Activated CD8-positive, alpha-beta memory T cell treated with anti-CD3 and anti-CD28 coated beads, Interleukin-2, amount 10 ng/mL, durations not matched to agents 7 days and 5 days (primary cell): ENCODE measurements at places on chromosomes 5 and 9.
A peak's percentile ranks its signal among the peaks of the same experiment; 100 is the strongest.

DNA sequence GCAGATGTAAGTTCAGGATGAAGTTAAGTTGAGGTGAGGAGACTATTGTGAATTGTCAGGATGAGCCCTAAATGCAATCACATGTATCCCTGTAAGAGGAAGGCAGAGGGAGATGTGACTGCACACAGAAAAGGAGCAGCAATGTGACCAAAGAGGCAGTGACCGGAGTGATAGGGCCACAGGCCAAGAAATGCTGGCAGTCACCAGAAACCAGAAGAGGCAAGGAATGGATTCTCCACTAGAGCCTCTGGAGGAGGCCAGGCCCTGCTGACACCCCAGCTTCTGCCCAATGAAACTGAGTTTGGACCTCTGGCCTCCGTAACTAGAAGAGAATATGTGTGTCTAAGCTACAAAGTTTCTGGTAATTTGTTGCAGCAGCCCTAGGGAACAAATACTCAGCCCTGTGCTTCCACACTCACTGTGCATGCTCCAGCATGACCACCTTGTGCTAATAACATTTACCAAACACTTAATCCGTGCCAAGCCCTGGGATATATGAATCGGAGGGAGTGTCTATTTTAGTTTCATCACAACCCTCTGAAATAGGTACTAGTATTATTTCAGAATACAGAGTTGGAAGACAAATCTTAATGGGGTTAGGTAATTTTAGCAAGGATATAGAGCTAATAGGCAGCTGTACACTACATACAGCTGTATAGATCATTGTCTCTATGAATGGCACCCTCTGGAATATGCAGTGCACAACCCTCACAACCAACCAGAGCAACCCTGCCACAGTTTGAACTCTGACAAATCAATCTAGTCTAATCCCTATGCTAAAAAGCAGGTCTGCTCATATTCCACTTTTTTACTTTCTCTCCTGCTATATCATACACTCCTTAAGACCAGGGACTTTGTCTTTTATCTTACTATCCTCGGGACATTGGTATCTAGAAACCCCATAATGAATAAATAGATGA, 7.8 kb upstream of the GPX8 start:
- no peak for DNase-seq

DNA sequence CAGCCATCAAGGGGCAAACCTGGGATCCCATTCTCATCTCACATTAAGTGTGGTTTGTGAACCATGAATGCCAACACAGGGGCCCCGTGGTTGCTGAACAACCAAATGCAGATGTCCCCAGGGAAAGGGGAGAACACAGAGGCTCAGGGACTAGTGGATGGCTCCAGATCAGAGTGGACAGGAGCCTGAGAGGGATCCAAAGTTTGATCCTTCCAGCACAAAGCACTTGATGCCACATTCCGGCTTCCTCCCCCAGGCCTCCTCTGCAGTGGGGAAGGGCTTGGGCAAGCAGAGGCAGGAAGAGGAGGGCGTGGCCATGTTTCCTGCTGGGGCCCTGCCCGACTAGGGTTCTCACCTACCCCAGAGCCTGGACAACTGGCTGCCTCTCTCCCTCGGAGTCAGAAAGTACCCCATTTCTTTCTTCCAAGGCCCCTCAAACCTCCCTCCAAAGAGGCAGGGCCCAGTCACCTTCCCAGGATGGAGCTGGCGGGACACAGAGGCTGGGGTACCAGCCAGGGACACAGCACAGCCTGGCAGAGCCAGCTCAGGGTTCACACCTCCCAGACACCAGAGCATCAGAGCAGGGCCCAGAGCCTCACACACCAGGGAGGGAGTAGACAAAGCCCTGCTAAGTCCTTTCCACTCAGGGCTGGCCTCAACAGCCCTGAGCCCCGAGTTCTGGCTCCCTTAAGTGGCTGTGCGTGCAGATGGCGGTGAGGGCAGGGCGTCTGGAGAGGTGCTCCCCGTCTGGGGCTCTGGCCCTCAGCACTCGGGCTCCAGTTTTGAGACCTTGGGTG, 4.3 kb upstream of the RNF44 start:
- DNase-seq, result peak; percentile 90

GRCh38 chr5:137142346-137142745, 356.8 kb downstream of the SPOCK1 start:
- no peak for DNase-seq

- no peak for DNase-seq
These were observed 129.1 kb upstream of the MEF2C start for GRCh38 chr5:89011778-89012711.

GRCh38 chr9:114302727-114303126, 20.2 kb upstream of the ORM1 start:
- peak; percentile 18 for DNase-seq

DNA sequence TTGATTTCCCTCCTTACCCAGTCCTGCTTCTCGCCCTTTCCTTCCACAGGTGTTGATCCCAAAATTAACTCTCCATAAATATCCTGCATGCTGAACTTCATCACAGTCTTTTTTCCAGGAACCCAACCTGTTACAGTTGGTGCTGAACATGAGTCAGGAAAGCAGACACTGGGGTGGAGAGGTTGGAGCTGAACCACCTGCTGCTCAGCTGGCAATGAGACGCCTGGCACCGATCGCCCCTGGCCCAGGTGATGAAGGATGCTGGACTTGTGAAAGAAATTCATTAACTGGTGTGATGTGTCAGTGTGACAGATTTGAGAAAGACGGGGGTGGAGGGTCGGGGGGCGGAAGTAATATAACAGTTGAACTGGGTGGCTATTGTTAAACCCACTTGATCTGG, 30.6 kb downstream of the CPLX2 start:
- no peak for DNase-seq

GRCh38 chr5:123119334-123119986, 30.4 kb downstream of the PRDM6 start:
- no peak for DNase-seq

DNA sequence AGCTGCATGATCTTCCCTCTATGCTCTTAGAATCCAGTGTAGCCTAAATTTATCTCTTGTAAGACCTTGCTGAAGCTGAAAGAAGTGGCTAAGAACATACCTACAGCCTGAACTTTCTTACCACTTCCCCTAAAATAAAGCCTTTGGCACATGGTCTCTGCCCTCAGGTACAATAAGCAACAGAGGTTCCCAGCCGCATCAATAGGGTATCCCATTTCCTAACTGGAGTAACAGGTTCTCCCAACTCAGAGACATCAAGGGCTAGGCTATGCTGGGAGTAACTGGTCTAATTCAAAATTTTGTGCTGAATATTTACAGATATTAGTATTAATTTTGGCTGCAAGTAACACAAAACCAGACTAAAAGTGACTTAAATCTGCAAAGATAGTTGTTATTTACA, 335.8 kb upstream of the TRPC7 start:
- no peak for DNase-seq

GRCh38 chr5:33120671-33121070, 320.1 kb upstream of the TARS1 start:
- no peak for DNase-seq

DNA sequence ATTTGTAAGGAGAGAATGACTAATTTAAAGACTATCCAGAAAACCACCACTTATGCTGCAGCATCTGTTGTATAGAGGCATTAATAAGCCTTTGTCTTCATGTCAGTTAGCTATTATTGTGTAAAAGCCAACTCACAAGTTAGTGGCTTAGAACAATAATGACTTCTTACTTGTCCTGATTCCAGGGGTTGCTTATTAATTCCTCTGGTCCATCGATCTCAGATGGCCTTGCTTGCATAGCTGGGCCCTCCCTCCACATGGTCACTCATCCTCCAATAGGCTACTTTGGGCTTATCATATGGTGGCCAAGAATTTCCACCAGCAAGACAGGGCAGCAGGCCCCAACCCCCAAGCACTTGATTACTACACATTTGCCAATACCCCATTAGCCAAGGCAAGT, 44.5 kb upstream of the STK32A start:
- DNase-seq, result no peak

DNA sequence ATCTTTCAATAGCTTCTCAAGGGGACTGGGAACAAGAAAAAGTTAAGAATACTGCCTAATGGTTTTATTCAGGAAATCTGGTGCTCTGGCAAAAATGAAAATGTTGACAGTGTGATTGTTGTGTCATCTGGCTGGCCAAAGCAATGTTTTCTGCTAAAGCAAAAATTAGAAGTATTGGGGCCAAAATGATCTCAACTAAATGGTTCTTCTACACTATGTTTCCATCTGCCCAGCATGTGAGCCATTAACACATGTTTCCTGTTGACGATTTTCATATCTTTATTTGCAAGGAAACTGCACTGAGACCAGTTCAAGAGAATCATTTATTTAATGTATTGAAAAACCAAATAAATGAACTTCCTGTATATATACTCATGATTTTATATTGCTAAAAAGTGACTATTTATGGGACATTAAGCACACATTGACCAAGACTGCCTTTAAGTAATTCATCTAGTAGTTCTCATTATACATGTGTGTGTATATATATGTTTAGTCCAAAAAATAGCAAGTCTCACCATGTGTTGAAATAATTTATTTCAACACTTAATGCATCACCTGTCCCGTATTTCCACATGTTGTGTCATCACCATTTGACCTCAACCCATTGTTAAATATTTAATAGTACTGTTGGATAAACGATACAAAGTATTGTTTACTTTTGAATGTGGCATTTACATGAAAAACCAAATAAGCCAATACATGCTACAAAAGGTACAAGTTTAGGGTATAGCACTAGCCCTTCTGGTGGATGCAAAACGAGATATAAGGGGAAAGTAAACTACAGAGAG, 7.5 kb upstream of the FST start:
- DNase-seq, result no peak

- peak; percentile 46 for DNase-seq
These were observed 127.4 kb downstream of the BARX1 start for GRCh38 chr9:93827545-93828330.

DNA sequence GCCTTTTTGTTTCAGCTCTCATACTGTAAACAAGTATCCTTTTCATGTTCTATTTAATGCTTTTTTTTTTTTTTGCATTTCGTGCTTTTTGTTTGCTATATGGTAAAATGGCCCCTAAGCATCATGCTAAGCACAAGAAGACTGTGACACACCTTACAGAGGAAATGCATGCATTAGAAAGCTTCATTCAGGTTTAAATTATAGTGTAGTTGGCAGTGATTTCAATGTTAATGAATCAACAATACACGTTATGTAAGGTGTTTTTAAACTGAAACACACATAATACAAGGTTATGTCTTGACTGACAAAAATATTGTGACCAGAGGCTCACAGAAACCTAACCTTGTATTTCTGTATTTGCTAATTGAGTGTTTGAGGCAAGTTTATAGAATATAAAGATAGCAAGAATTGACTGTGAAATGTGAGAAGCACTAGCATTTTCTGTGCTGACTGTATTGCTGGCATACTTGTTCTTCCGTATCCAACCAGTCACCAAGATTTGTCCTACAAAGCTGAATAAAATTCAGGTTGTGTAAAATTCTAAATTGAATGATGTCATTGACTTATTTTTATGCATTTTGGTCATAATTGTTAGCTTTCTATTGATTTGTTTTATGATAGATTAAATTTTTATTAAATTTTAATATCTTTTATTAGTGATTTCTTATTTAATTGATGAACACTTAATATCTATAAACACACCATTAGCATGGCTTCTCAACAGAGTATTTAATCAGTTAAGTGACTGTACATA, 4.1 kb downstream of the CFAP95 start:
- no peak for DNase-seq

DNA sequence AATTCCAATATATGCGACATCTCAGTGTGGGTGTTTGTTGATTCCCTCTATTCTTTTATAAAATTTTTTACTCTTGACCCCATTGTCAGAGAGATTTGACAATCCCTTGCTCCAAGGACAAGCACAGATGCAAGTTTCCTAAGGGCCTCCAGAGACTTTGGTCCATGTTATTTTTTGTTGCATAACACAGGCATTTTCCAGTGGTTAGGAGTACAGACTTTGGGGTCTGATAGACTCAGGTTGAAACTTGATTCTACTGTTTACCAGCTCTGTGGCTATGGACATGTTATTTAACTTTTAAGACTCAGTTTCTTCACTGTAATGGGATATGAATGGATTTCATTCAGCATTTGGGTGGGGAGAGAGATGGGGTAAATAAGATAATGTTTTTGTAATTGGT, 361.3 kb downstream of the ENC1 start:
- DNase-seq, result no peak

DNA sequence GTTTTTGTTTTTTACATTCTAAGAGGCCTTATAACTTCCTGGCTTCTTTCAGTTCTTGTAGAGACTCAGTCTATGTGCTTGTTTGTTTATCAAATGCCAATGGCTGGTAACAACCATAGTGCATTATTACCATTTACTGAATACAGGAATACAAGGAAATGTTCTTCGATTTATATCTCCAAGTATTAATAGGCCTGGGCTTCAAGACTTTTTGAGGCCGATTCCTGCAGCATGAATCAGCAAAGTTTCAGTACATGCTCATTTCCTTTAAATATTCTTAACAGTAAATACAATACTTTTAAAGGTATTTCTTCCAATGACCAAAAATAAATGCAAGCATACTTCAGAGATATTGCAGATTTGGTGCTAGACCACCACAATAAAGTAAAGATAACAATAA, 535.3 kb downstream of the EFNA5 start:
- DNase-seq, result no peak

DNA sequence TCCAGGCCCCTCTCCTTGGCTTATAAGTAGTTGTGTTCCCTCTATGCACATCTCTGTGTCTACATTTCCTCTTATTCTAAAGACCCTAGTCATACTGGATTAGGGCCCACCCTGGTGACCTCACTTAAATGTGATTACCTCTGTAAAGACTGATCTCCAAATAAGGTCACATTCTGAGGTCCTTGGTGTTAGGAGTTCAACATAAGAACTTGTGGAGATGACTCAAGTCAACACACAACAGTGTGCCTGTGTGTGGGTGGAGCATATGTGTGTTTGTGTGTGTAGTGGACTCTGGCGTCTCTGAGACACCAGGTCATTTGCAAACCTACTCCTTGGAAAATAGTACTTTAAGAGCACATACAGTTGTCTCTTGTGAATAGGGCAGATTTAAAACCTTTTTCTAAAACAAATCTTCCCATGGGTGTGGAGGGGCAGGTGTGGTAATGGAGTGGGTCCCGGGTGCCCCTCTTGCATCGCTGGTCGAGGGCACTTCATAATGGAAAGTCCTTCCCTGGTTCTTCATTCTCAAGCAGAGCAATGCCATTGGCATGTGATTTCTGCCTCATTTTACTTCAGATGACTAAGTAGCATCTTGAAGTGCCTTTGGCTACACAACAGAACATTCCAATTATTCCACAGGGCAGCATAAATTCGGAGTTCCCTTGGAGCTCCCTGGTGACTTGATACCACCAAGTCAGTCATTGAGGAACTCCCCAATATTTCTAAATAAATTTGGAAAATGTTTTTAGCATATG, 84.4 kb downstream of the C9orf152 start:
- DNase-seq, result no peak
